Stimulated activated CD8-positive, alpha-beta memory T cell treated with anti-CD3 and anti-CD28 coated beads, Interleukin-2, amount 100 ng/mL, for 1 hour (primary cell): ENCODE measurements at places on chromosomes 1 and 21.

DNA sequence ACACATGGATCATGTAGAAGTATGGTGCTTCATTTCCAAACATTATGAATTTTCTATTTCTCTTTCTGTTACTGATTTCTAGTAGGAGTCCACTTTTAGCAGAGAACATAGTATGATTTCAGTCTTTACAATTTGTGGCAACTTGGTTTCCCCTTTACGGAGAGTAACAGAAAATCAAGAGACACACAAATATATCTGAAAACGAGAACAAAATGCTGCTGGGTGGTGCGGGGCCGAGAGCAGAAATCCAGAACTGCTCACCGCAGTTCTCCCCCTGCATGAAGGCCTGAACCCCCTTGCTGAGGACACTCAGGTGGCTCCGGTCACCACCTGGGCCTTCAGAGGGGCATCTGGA, 94.5 kb upstream of the FMN2 start:
- no peak for DNase-seq

- DNase-seq: no peak
Measured at GRCh38 chr1:89822109-89822962, 1.5 kb downstream of the LRRC8D start.

DNA sequence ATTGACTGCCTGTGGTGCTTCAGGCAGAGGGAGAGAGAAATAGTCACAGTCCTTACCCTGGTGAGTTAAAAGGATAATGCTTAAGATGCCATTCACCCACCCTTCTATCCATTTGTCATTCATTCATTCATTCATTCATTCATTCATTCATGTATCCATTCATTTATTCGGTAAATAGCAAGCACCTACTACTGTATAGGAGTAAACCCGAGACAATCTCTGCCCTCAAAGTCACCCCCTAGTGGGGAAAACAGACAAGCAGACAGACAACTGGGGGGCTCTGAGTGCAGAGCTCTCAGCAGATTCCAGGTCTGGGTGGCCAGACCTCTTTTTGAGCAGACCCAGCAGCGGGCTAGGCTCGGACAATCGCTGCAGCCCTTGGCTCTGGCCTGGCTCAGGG, 14.1 kb upstream of the ACTL8 start:
- DNase-seq: no peak

DNA sequence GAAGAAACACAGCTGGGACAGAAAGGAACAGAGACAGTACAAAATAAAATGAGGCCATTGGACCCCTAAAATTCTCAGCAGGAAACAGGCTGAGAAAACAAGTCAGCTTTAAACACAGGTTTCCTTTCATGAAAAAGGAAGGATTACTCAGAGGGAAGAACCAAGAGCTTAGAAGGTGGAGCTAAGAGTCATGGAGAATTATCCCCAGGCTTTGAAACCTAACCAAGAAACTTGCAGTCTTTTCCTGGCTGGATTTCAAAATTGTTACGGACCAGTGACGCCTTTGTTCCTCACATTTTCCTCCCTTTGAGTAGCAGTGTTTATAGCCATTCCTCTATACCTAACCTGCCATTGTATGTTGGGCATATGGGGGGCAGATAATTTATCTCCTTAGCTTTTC, 8.8 kb downstream of the HMGB4 start:
- DNase-seq: no peak

DNA sequence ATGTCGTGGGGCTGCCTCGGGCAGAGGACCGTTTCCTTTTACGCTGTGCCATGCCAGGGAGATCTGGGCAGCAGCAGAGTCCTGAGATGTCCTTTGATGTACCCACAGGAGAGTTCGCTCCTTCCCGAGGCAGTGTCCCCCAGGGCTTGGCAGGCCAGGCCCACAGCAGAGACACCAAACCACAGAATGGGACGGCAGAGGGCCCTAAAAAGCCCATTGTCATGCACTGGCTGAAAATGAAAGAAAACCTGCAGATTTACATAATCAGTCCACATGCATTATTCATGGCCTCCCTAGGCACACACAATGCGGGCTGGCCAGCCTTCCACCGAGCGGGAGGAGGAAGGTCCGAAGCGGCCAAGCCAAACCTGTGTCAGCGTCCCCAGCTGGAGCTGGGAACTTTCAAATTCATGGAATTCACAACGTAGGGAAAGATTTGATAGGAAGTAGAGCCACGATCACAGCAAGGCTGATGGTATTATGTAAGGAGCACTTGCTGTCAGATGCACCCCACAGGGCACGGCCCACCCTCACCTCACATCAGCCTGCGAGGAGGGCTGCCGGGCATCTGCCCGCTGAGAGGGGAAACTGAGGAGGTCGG, 25.3 kb upstream of the EFHD2 start:
- DNase-seq: no peak

DNA sequence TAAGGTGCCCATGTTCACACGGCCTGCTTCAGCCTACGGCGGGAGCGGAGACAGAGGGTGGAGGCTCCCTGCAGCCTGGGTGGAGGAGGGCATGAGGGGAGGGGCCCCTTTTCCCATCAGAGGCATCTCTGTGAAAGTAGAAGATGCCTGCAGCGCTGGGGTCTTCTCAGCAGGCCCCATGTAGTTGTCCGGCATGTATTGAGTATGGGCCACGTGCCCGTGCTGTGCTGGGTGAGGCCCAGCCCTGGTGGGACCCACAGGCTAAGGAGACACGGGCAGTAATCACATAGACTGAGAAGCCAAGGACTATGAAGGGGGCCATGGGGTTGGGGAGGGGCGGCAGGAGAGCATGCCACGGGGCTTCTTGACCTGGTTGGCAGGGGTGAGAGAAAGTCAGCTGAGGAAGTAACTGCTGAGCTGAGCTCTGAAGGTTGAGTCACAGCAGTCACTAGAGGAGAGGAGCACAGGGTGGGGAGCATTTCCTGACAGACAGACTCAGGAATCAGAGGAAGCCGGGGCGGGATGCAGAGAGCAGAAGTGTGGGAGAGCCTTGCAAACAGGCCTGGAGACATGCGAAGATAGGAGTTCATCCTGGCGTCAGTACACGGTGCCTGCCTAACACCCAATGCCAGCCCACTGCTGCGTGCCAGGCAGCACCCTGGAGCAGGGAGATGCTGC, 21.6 kb downstream of the PSEN2 start:
- no peak for DNase-seq

- no peak for DNase-seq
Measured at GRCh38 chr1:4724695-4725250, 70.4 kb downstream of the AJAP1 start.

GRCh38 chr1:185741551-185741950, 7.4 kb downstream of the HMCN1 start:
- DNase-seq: no peak

DNA sequence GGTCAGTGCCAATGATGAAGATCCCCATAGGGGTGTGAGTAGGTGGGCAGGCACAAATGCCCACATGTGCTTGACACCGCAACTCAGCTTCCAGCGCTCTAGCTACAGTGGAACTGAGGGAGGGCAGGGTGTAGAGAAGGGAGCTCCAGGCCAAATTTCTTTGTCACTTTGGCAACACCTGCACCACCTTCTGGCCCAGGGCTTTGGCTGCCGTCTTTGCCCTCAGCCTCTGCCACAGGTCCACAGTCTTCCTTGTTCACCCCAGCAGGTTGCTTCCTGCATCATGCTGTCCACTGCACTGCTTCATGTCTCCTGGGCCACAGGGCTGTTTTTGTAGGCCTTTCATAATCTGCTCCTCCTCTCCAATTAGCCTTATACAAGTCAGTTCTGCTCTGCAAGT, 20.4 kb upstream of the FMOD start:
- no peak for DNase-seq

- DNase-seq: no peak
Measured at GRCh38 chr1:53315456-53316423, 12.1 kb downstream of the LRP8 start.

GRCh38 chr21:20451046-20451445, 547.2 kb upstream of the NCAM2 start:
- no peak for DNase-seq

DNA sequence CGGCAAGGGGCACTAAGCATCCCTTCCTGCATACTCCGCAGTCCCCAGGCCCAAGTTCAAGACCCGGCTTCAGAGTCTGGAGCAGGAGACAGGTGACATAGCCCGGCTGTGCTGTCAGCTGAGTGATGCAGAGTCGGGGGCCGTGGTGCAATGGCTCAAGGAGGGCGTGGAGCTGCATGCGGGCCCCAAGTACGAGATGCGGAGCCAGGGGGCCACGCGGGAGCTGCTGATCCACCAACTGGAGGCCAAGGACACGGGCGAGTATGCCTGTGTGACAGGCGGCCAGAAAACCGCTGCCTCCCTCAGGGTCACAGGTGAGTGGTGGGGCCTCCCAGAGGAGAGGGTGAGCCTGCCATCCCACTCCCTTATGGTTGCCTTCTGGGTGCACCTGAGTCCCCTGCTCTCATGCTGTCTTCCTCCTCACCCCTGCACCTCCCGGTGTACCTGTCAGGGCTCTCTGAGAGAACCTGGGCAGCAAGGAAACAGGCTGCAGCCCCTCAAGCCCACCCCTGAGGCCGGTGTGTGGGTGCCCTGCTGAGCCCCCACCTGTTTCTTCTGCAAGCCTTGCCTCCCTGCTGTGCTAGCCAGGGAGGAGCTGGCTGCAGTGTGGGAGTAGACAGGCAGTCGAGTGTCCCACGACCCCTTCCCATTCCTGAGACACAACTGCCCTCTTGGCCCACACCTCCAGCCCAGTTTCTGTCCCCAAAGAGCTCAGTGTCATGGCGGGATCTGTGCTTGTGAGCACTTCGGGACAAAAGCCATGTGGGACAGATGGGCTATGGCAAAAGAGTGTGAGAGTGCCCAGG, 99.2 kb downstream of the TRIM11 start:
- DNase-seq: no peak

GRCh38 chr1:202680586-202681352, 29.5 kb downstream of the SYT2 start:
- DNase-seq: no peak

- no peak for DNase-seq
Measured at GRCh38 chr1:55904541-55904940, 674.8 kb downstream of the PLPP3 start.
